ENCODE measurements at places on chromosomes 4 and X.

DNA sequence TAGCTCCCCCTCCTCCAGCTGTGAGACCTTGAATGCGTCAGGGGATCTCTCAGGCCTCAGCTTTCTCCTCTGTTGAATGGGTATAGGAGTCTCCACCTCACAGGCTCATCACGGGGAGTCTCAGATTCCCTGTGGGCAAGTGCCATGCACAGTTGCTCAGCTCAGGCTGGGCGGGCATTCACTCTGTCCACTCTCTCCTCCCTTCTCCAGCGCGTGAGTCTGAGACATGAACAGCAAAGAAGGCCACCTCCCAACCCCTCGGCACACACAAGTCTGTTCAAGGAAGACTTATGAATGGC lies 60.0 kb downstream of the HTRA3 start:
- DNase-seq = no peak

DNA sequence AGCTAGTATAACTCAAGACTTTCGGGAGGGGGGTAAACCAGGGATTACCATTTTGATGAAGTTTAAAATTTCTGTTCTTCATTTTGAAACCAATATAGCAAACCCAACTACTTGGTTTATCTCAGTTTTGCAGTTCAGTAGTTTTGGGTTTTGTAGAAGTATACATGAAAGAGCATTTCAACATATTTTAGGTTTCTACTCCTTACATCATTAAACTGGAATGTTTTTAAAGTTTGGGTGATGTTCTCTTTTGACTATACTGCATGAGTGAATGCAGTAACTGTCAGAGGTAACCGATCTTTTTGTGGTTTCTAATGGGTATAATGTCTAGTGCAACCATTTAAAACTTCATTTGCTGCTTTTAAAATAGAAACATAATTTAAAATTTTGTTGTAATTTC lies 248.3 kb upstream of the MAD2L1 start:
- no peak for DNase-seq

DNA sequence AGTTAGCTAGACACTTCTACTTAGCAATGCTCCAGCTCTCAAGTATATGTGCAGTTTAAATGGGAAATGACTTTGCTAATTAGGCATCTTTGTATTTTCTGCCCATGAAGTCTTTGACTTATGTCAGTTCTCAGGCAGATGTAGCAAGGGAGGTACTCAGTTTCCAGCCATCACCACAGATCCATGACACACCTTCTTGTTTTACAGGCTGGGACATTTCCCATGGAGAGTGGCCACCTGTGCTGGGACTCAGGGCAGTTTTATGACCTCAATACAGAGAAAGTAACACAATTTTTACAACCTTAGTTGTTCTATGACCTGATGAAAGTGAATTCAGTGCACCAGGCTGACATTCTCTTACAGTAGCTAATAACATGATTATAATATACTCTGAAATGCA lies 280.7 kb upstream of the GK2 start:
- DNase-seq = no peak

GRCh38 chrX:148069759-148070503 lies 88.8 kb downstream of the FMR1NB start:
- DNase-seq = no peak

GRCh38 chr4:88731381-88731780 lies 33.8 kb upstream of the NAP1L5 start:
- DNase-seq = no peak

GRCh38 chr4:119209586-119209985 lies 2.9 kb upstream of the USP53 start:
- no peak for DNase-seq

- DNase-seq = no peak
Measured at GRCh38 chrX:148223361-148223760, 242.2 kb downstream of the FMR1NB start.

DNA sequence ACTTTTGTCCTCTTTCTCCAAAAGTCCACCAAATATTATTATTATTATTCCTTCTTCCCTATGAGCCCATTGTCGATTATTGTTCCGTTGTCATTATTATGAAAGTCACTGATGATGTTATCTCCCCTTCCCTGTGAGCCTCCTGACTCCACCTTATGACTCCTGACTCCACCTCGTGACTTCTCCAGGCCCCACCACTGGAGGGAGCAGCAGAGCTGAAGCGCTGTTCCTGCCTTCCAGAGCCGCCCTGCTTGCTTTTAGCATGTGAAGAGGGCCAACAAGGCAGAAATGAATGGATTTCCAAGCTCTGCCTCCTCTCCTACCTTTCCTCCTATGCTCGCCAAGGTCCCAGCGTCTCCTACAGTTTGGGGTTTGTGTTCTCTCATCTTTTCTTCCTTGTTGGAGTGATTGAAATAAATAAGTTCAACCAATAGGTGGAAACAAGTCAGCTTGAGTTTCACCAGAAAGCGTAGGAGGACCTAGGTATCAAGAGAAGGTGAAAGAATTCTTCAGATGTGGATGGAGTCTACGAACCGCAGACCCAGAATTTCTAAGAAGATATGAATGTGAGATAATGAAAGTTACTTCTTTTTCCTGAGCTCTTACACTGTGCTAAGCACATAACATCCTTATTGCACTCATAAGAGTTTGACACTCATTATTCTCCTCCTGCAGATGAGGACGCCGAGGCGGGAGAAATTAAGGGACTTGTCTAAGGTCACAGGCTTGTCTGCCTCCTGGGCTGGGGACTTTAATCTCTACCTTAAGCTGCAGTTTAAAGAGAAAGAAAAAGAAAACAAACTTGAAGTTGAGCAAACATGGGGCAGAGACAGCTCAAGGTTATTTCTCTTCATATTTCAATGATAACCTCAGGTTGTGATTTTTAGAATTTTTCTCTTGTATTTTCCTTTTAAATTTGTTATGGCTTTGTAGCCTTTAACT lies 26.1 kb downstream of the IGSF1 start:
- peak; percentile 43 for DNase-seq

Data from HuH-7 (cell line).